ENCODE measurements at places on chromosomes 3 and 15. TPM values are rescaled to one million over a fixed set of nuclear protein-coding genes. Genes with fewer than 3 reads are reported as not detected.
A peak's percentile ranks its signal among the peaks of the same experiment; 100 is the strongest.

DNA sequence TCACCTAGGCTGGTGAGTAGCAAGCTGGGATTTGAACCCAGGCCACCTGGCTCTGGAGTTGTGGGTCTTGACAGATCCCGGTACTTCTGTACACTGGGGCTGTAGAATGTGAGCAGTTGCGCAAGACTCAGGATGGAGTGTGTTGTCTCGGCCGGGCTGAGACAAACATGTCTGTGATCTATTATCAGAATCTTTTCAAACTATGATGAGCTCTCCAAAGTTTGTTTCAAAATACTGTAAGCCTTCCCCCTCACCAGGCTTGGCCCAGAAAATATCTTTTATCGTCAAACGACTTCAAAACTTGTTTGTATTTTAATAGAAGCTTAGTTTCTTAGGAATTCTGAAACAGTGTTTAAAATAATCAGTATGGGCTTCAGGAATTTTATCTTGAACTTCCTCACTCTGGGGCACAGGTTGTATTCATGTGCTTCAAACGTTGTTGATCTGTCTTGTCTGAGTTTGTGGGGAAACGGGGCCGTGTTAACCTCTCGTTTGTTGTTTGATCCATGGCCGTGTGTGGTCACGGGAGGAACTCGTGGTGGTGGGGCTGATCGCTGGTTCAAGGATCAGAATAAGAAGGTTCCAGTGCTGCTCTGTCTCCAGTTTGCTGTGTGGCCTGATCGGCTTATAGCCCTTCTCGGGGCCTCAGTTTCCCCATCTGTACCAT lies 40.3 kb upstream of the TFRC start:
- no peak overlapping the region for H3K4me3 ChIP-seq
- peak; percentile 44 for DNase-seq
- H3K36me3 ChIP-seq = no peaks in the 10 kb centered on the region
- H3K4me1 ChIP-seq = peaks cover 10% of the 10 kb centered on the region

- no peak for DNase-seq
- H3K27me3 ChIP-seq = no peaks in the 10 kb centered on the region
- H3K4me3 ChIP-seq = no peak overlapping the region
- no peaks in the 10 kb centered on the region for H3K36me3 ChIP-seq
- no peak overlapping the region for H3K27ac ChIP-seq
- H3K4me1 ChIP-seq = peaks cover 35% of the 10 kb centered on the region
Measured at GRCh38 chr3:71243229-71243628, 340.3 kb downstream of the FOXP1 start.

GRCh38 chr15:67017311-67017710 lies 48.1 kb upstream of the SMAD3 start:
- no peak overlapping the region for H3K4me3 ChIP-seq
- DNase-seq = no peak
- no peaks in the 10 kb centered on the region for H3K36me3 ChIP-seq
- H3K4me1 ChIP-seq = no peaks in the 10 kb centered on the region

- DNase-seq = no peak
- H3K27ac ChIP-seq = no peak overlapping the region
- peaks cover 10% of the 10 kb centered on the region for H3K4me1 ChIP-seq
- H3K27me3 ChIP-seq = no peaks in the 10 kb centered on the region
- no peak overlapping the region for H3K4me3 ChIP-seq
Measured at GRCh38 chr3:150454085-150454484, 46.0 kb downstream of the TSC22D2 start.

DNA sequence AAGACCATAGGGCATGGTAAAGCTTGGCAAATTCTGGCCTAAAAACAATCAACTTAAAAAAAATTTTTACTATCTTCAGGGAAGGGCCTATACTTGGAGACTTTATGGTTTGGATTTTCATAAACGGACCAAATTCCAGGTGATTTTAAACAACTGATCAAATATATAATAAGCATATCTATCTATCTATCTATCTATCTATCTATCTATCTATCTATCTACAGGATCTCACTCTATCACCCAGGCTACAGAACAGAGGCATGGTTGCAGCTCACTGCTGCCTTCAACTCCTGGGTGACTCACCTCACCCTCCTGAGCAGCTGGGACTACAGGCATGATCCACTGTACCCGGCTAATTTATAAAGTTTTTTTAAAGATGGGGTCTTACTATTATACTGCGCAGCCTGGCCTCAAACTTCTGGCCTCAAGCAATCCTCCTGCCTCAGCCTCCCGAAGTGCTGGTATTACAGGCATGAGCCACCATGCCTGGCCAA lies 6.7 kb downstream of the SPPL2A start:
- peaks cover 5% of the 10 kb centered on the region for H3K4me1 ChIP-seq
- H3K27ac ChIP-seq = no peak overlapping the region
- no peak overlapping the region for H3K4me3 ChIP-seq
- H3K27me3 ChIP-seq = no peaks in the 10 kb centered on the region

DNA sequence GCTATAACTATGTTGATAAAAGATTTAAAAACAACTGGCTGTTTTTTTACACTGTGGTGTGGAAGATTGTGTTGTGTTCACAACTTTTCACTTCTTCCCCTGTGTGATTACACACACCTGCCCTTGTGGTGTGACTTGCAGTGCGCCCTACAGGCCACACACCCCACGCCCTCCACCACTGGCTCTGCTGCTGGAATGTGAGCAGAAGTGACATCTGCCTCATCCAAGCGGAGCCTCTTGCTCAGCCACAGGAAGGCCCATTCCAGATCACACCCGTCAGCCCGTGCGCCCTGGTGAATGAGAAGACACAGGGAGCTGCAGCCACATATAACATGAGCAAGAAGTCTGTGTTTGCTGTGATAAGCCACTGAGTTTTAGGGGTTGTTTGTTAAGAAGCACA lies 7.0 kb downstream of the CCR2 start:
- H3K4me3 ChIP-seq = no peak overlapping the region
- peaks cover 5% of the 10 kb centered on the region for H3K27me3 ChIP-seq
- H3K36me3 ChIP-seq = no peaks in the 10 kb centered on the region

DNA sequence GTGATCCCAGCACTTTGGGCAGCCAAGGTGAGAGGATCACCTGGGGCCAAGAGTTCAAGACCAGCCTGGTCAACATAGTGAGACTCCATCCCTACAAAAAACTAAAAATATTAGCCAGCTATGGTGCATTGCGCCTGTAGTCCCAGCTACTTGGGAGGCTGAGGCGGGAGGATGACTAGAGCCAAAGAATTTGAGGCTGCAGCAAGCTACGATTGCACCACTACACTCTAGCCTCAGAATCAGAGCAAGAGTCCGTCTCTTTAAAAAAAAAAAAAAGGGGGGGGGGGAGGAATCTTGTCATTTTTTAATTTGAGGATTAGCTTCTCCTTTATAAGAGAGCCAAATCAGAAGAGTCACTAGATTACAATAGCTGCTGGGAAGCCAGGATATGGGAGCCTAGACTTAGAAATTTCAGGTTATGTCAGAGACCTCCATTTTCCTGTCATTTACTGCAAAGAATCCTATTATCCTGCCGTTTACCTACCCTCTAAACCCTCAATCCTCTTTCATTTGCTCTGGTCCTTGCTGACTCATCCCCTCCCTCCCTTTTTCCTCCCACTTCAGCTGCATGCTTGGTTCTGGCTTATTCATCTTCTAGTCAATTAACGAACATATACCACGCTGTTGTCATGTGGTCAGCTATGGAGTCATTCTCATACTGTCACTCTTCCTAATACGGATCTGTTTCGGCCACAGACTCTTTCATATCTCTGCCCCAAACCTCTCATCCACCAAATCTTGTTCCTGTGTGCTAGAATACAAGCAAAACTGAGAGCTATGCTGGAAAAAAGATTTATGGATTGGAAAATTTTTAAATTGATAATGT lies 83.8 kb upstream of the PPIB start:
- H3K4me3 ChIP-seq = no peak overlapping the region
- H3K4me1 ChIP-seq = peaks cover 21% of the 10 kb centered on the region
- no peaks in the 10 kb centered on the region for H3K27me3 ChIP-seq
- H3K27ac ChIP-seq = peak overlapping the region; percentile 85
- DNase-seq = peak; percentile 48

GRCh38 chr3:64290161-64290560 lies 64.9 kb upstream of the PRICKLE2 start:
- DNase-seq = no peak
- H3K27ac ChIP-seq = no peak overlapping the region
- no peaks in the 10 kb centered on the region for H3K36me3 ChIP-seq
- no peaks in the 10 kb centered on the region for H3K27me3 ChIP-seq
- no peak overlapping the region for H3K4me3 ChIP-seq

DNA sequence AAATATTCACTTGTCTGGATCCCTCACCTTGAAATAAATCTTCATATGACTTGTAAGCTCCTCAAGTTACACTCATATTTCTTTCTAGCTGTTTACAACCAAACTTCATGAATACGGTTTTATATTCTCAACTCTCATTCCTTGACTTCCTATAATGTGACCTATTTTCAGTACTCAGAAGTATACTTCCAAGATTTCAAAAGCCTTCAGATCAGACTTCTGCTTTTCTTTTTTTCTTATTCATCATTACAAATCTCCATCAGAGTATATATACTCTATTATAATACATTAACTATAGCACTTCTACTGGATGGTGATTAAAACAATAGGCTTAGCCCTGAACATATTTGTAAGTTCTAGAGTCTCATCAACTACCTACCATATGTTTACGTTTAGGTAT lies 123.6 kb upstream of the ALCAM start:
- DNase-seq = no peak
- H3K4me3 ChIP-seq = no peak overlapping the region
- H3K36me3 ChIP-seq = no peaks in the 10 kb centered on the region
- no peaks in the 10 kb centered on the region for H3K4me1 ChIP-seq
- no peaks in the 10 kb centered on the region for H3K27me3 ChIP-seq

DNA sequence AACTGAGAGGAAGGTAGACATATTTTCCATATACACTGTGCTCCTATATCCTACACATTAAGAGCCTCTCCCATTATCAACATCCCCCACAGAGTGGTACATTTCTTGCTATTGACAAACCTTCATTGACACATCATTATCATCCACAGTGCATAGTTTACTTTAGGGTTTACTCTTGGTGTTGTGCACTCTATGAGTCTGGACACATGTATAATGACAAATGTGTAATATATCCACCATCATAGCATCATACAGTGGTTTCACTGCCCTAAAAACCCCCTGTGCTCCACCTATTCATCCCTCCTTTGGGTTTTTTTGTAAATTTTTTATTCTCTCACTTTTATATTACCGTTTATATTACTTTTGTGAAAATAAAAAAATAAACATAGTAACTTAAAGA lies 22.2 kb upstream of the CLDN18 start:
- peaks cover 9% of the 10 kb centered on the region for H3K4me1 ChIP-seq
- no peaks in the 10 kb centered on the region for H3K27me3 ChIP-seq
- DNase-seq = no peak

DNA sequence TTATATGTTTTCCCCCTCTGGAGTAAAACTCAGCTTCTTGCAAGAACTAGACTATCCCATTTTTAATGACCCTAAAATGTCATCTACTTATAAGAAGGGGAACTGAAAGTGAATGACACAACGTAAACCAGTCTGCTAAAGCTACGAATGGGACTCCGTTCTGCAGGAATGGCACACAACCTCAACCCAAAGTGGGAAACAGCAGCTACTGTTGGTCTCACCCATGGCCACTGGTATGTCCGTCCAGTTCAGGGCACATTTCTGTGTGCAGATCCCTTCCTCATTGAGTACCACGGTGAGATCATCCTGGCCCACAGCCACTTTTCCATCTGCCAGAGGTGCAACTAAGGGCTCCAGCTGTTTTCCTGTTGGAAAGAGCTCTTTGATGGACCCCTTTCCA lies 23.8 kb downstream of the VPS39 start:
- no peak overlapping the region for H3K27ac ChIP-seq
- no peaks in the 10 kb centered on the region for H3K4me1 ChIP-seq
- H3K4me3 ChIP-seq = no peak overlapping the region
- DNase-seq = no peak
- H3K27me3 ChIP-seq = no peaks in the 10 kb centered on the region
- no peaks in the 10 kb centered on the region for H3K36me3 ChIP-seq

DNA sequence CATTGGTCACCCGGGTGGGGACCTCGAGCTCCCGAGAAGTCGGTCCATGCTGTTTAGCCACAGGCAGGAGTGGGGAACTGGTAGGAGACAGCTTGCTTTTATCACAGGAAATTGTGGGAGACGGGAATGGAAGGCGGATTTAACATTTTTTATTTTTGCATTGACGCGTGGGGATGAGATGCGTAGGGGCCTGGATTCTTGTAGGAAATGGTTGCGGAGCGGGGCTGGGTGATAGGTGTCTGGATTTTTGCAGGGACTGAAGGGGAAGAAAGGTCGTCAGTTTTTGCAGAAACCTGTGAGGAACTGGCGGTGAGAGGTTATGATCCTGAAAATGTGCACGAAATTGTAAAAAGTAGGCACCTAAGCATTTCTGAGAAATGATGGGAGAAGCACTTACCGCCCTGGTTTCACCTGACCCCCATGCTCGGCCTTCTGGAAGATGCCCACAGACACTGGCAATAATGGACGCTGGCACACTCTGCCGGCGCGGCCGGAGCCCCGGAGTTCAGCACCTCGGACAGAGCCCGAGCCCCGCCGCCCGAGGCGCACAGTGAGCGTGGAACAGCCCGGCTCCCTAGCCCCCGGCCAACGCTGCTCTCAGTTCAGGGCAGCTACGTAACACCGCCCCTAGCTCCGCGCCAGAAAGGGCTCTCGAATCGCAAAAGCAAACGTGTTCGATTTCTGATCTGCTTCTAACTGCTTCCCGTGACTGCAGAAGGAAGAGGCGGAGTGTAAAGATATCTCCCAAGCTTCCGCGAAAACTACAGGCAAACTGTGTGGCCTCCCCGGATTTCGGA lies 928 bp downstream of the ANKRD34C start:
- DNase-seq = peak; percentile 80
- H3K27me3 ChIP-seq = peaks cover 94% of the 10 kb centered on the region
- H3K36me3 ChIP-seq = no peaks in the 10 kb centered on the region
- no peak overlapping the region for H3K4me3 ChIP-seq
- H3K4me1 ChIP-seq = no peaks in the 10 kb centered on the region
- no peak overlapping the region for H3K27ac ChIP-seq

GRCh38 chr3:126076140-126076539 lies 7.8 kb downstream of the SLC41A3 start:
- no peak overlapping the region for H3K4me3 ChIP-seq
- no peak for DNase-seq
- H3K27ac ChIP-seq = no peak overlapping the region
- H3K27me3 ChIP-seq = no peaks in the 10 kb centered on the region
- no peaks in the 10 kb centered on the region for H3K4me1 ChIP-seq

The SEMA3G gene
- 0.48 TPM for polyA plus RNA-seq

The ARIH1 gene
- 76.3 TPM for polyA plus RNA-seq

The ISG20 gene
- 15.8 TPM for polyA plus RNA-seq

The CPN2 gene
- 4.6 TPM for polyA plus RNA-seq

The CHRNB4 gene
- polyA plus RNA-seq = 0.48 TPM
